ENCODE measurements at places on chromosomes 6 and 20.
A peak's percentile ranks its signal among the peaks of the same experiment; 100 is the strongest.

- no peak for DNase-seq
Measured at GRCh38 chr6:85470023-85470410, 20.1 kb downstream of the NT5E start.

DNA sequence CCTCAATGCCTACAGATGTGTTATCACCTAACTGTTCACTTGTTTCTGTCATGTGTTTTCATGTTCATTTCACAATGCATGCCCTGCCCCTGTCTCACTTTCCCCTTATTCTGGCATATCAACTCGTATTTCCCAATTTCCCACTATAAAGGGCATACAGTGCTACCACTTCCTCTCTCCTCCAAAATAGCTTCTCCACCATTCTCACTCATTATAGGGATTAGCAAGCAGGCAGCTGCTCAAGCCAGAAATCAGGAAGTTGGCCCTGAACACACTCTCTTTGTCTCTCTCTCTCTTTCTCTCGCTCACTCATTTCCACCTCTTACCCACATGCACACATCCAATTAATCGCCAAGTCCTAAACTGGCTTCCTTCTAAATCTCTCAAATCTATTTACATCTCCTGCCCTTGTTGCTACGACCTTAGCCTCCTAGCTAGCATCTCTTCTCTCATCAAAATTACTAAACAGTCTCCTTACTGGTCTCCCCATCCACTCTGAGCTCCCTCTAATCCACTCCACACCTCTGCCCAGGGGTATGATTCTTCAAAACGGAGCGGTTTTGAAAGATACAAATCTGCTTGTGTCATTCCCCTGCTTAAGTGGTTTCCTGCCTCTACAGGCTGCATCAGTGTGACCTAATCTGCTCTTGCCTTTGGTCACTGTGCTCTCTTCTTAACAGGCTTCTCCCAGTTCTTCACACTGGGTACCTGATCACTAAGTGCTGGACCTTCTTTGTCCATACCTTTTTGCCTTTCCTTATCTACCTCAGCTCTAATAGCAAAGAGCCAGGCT is 196.2 kb downstream of the BTBD9 start:
- peak; percentile 55 for DNase-seq

GRCh38 chr6:152161501-152161900 is 354.0 kb downstream of the ESR1 start:
- DNase-seq = peak; percentile 55

GRCh38 chr6:13303668-13304017 is 24.7 kb downstream of the TBC1D7 start:
- DNase-seq = peak; percentile 68

GRCh38 chr20:24736131-24736843 is 212.8 kb upstream of the CST7 start:
- DNase-seq = no peak

- DNase-seq = no peak
Measured at GRCh38 chr6:109296971-109297372, 85.3 kb downstream of the CD164 start.

GRCh38 chr20:4439461-4439860 is 282.2 kb upstream of the PRND start:
- no peak for DNase-seq

DNA sequence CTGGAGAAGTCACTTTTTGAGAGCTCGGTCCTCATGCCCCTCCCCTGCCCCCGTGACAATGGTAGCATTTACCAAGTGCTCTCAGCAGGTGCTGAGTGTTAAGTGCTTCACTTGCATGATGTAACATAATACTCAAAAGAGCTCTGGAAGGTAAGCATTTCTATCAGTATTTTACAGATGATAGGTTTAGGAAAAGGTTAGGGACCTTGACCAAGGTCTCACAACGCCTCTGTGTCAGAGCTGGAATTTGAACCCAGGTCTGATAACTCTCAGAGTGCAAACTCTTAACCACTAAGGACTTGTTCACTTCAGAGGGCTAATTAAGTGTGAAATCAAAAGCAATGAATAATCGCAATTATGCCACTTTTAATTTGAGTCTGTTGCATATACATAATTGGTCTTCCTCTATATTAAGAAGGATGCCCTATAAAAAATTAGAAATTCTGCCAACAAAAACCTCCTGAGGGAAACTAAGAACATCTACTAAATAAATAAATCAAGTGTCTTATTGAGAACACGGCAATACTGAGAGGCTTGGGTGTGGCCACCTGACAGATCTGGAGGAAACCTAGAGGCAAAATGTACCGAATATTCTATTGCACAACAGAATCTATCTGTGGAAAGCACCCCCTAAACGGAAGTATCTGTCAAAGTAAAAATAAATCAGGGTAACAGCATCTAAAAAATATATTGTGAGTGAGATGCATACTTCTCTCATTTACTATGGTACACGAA is 109.8 kb downstream of the BACH2 start:
- no peak for DNase-seq

All from activated CD4-positive, alpha-beta T cell treated with anti-CD3 and anti-CD28 coated beads, Interleukin-10, Interleukin-2, amounts not matched to agents 100 ng/mL and 50 ng/mL, durations not matched to agents 16 hours and 8 hours (primary cell).